ENCODE measurements at places on chromosomes 1 and 21.

GRCh38 chr21:36605426-36605825, 93.5 kb upstream of the SIM2 start:
- DNase-seq: no peak

- DNase-seq: no peak
These were observed 1.6 kb upstream of the PADI4 start for GRCh38 chr1:17306407-17306806.

DNA sequence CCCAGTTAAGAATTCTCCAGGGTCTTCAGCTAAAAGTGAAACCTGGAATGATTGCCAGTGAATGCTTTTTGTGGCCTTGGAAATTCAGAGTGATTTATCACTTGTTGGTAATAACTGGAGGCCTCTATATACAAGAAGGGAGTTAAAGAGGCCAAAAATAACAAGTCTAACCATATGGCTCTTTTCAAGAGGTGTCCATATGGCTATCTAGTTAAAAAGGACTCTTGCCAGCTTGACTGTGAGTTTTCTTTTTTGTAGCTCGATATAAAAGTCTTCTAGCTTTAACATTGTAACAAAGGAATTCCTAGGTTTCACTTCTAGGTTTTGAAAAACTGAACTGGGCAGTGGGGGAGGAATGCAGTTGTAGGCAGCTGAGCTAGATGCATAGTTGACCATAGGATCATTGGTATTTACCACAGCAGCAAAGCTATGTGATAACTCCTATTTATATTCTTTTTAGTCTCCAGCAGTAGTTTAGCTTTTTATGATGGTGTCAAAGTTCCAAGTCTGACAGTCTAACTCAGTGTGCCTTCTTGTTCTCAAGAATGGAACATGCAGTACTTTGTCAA, 44.4 kb downstream of the CACHD1 start:
- no peak for DNase-seq

DNA sequence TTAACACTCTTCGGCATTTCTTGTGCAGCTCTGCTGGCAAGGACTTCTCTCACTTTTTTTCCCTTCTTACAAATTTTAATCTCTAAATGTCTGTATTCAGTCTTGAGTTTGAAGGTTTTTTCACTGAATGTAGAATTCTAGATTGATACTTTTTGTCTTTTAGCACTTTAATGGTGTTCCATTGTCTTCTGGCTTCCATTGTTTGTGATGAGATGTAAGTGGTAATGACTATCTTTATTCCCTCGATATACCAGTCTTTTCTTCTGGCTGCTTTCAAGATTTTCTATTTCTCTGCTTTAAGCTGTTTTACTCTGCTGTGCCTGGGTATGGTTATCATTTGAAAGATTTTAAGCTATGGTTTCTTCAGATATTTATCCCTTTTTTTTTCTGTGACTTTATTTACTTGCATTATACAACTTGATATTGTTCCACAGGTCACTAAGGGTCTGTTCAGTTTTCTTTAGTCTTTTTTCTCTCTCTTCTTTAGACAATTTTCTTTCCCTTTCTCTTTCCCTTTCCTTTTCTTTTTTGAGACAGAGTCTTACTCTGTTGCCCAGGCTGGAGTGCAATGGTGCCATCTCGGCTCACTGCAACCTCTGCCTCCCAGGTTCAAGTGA, 35.8 kb downstream of the DYRK1A start:
- no peak for DNase-seq

- DNase-seq: no peak
These were observed 9.6 kb downstream of the UQCRHL start for GRCh38 chr1:15797614-15798390.

DNA sequence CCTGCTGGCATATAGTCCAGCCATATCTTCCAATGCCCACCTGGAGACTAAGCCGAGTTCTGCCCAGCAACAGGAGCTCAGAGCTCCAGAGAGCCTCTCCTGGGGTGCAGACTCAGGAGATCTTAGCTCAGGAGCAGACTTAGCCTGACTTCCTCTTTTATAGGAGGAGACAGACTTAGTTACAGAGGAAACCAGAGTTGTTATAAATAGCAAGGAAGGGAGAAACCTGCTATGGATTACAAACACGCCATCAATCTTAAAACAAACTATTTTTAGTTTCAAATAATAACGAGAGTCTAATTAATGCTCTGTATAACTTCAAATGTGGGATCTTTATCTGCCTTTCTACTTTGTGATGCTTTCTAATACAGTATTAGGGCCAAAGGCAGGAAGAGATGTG, 3.3 kb upstream of the KIF21B start:
- no peak for DNase-seq

GRCh38 chr1:183593356-183593755, 3.1 kb upstream of the NCF2 start:
- no peak for DNase-seq

DNA sequence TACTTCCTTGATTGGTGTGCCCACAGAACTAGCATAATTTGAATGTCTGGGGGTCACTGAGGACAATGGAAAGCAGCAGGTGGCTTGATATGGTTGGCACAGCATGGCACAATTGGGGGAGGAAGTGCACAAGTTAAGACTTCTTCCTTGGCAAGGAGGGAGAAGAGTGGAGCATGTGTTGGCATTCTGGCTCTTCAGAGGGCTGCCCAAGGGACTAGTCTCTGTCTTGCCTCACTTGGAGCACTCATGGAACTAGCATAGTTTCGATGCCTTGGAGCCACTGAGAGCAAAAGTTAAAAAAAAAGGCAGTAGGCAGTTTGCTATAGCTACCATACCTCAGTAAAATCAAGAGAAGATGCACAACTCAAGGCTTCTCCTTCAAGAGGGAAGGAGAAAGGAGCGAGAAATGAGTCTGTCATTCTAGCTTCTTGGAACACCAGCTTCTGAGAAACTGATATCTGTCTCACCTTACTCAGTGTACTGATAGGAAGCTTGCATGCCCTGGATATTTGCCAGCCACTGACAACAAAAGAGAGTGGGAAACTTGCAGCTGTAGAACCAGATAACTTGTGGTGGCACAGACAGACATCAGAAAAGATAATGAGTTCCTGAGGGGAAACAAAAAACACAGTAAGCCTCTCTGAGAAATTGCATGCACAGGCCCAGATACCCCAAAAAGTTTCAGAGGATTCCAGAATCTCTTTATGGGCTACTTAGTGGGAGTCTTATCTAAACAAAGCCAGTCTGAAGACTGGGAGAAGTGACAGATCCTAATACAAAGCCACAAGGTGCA, 207.5 kb upstream of the SAMSN1 start:
- DNase-seq: no peak

DNA sequence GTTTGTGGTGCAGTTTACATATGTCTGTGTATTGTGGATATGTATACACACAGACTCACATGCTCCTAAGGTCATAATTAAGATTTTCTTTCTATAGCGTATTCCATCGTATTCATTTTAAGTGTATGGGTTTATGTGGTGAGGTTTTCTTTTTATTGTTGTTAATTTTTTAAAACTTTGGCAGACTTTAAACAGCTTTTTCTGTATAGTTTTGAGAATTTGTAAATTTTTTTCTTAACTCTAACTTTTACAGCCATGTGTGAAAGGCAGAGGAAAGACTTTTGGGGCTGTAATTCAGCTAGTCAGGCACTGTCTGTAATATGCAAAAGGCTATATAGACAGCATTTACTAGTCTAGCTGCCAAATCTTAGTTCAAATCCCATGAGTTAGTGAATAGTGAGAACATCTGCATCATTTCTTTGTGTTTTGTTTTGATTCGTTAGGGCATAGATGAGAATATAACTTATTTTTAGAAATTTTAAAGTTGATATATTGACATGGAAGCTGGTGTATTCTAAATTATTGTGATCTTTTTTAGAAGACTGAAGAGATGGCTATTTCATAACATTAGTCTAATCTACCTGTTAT, 2.3 kb downstream of the MAGI3 start:
- DNase-seq: no peak

GRCh38 chr1:86706018-86706635, 1.8 kb downstream of the SH3GLB1 start:
- no peak for DNase-seq

DNA sequence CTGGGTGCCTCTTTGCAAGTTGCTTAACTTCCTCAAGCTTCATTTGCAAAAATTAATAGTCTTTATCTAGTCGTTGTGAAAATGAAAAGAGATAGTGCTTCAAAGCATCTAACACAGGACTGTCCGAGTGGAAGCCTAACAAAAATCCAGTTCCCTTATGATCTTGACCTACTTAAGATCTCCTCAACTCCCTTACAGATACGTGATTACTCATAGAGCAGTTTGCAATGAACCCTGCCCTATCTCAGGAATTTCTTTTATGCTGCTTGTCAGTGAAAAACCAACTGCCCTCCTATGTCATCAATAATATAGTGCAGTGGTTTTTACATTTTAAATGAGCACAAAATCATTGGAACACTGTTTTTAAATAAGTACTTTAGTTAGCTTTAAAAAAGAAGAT, 314.3 kb downstream of the BACH1 start:
- DNase-seq: no peak

DNA sequence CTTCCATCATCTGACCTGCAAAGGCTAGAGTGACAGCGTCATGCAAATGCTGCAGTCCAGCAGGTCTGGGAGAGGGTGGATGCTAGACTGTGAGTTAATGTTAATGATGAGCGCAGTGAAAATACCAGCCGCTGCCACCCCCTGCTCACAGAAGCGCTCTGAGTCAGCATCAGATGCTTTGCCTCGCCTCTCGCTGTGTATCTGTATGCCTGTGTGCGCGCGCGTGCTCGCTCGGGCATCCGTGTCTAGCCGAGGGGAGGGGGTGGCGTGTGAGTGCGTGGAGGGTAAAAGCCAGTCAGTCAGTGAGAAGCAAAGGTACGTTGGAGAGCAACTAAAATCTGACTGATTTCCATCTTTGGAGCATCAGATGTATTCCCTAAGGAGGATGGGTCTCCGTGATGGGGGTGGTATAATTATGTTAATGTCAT, 858.7 kb downstream of the USP25 start:
- no peak for DNase-seq

DNA sequence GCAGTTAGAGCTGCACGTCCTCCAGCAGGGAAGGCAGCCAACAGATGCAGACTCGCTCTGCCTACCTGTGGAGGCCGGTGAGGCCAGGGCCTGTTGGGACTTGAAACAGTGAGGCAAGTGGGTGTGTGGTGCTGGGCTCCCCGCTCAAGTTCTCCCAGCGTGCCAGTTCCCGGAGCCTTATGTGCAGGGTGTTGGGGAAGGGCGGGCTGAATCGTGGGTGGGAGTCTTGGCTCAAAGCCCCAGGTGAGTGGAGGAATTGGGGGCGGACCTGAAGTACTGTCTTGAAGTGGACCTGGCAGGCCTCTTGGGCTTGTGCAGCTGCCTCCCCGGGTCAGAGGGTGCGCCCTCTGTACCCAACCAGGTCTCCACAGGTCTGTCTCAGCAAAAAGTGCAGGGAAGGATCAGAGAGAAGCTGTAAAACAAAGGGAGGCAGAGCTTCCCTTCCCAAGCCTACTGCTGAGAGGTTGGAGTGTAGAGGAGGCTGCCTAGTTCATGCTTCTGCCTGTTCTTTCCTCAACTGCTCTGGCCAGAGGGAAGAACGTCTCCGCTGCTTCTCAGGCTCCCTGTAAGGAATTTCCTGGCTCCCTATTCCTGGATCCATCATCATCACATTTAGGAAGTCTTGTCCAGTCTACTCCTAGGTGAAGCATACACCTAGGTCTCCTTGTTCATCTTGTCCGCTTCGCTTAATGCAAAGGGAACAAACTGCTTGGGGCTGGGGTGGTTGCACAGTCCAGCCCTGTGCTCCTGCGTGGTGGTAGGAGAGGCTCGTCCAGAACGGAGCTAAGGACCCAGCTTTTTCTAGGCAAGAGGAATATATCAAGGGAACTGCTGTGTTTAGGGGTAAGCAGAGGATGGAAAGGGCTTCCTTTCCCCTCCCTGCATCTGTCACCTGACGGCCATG, 14.9 kb downstream of the UTP11 start:
- DNase-seq: no peak

GRCh38 chr1:221751226-221751887, 9.5 kb upstream of the DUSP10 start:
- no peak for DNase-seq

DNA sequence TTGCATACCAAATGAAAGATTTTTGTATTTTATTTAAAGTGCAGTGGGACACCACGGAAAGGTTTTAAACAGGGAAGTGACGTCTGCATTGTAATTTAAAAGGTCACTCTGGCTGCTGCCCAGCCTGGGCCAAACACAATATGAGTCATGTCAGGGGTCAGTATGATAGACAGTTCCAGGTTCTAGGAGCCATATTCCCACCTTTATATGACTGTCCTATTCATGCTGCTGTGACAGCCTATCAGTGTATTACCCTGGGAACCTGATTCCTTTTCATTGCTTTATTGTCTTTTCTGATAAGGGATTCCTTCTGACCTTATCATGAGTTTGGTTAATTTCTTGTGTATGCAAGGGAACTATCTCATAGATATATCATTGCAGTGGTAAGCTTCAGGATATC, 5.3 kb downstream of the VANGL1 start:
- DNase-seq: no peak

GRCh38 chr21:33441489-33442477, 38.0 kb downstream of the TMEM50B start:
- DNase-seq: no peak

- no peak for DNase-seq
These were observed 243.2 kb downstream of the FGGY start for GRCh38 chr1:59539961-59540681.

GRCh38 chr1:231404318-231404717, 17.8 kb downstream of the EGLN1 start:
- DNase-seq: no peak

Data from stimulated activated CD8-positive, alpha-beta memory T cell treated with anti-CD3 and anti-CD28 coated beads, Interleukin-2, amount 100 ng/mL, for 48 hours (primary cell).